Calu3 (cell line): ENCODE measurements at places on chromosomes 11 and 22. TPM values are rescaled to one million over a fixed set of nuclear protein-coding genes. Genes with fewer than 3 reads are reported as not detected.

DNA sequence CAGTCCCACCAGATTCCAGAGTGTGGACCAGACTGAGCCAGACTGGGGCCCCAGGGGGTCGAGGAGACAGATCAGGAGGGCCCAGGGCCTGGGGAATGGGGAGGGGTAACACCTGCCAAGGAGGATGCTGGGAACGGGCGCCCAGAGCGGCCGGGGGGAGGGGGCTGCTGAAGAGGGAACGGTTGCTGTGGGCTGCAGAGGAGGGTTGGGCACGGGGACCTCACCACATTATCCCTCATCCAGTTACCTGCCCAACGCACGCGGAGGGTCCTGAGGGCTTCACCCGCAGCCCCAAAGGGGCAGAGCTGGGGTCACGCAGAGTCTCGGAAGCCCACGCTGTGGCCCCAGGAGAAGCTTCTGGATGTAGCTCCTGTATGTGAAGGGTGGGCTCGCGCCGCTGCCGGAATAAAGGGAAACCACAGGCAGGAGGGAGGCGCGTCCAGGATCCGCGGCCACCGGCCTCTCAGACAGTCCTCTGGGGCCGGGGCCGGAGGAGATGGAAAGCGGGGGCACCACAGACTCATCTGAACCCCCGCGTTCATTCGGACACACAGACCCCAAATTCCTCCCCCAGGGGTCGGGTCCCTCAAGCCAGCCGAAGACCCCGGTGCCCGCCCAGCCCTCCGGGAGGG, 866 bp upstream of the SELENOO start:
- DNase-seq, result no peak

DNA sequence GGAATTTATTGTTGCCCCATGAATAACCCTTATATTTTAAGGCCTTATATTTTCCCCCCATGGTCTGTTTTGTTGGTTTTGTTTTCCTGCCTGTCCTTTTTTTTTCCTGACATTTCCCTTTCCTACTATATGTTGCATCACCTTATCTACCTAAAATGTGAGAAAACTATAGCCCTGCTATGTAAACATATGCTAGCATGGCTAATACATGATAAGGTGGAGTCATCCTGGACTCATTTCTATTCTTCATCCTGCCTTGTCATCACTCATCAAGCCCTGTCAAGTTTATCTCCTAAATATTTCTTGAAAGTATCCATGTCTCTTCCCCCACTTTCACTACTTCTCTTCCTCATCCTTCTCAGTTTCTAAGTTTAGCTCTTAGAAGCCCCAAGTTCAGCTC, 2168.8 kb upstream of the RAG2 start:
- DNase-seq, result no peak

- DNase-seq, result no peak
Measured at GRCh38 chr11:65113361-65113756, 1.7 kb downstream of the TM7SF2 start.

GRCh38 chr22:48795664-48796063, 1032.0 kb downstream of the BRD1 start:
- DNase-seq, result no peak

DNA sequence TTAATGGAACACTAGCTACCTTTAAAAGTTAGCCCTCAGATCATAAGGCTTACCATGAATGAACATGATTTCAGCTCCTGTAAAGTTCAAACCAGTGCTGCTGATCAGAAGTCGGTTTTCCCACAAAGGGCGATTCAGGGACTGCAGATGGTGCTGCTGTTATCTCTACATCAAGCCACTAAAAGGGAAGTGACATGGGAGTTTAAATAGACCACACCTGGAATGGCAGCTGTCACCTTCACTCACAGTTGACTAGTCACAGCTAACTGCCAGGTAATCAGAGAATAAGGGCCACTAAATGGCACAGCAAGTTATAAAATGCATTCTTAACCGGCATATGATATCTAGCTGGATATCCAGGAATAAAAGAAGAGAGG, 581.1 kb upstream of the ARHGAP42 start:
- no peak for DNase-seq

Gene C11orf42
- not detected in 2 replicates for total RNA-seq

Gene ABCG4
- not detected in 2 replicates for total RNA-seq

Gene BTG4
- total RNA-seq, result not detected in 2 replicates
